NCI-H1417 (cell line): ENCODE measurements at places on chromosomes 12 and 14.

DNA sequence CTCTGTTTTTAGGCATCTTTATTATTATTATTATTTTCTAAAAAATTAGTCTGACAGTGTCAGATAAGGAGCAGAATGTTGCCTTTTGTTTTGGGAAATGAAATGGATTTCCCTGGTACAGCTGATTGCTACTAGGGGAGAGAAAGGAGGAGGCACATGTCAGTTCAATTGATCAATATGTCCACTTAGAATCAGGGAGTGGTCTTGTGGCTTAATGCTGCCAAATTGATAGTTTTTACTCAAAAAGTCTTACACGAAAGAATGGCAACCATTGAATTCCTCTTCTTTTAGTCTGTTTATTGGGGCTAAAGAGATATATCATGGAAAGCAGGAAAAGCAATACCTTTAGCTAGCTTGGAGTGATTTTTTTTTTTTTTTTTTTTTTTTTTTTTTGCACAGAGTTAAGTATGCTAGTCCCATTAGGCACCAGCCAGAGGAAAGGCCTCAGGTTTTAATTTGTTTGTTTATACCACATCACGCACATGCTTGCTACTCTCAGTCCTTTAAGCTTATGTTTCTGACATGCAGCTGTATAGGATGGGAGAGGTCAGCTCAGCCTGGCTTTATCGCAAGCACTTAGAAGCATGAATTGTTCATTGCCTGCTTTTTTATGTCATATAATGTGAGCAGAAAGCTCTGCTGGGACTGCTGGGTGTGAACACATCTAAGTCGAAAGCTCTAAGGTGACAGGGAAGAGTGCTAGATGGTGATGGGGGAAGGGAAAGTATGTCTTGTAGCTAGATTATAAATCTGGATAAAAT lies 1.4 kb downstream of the AKAP6 start:
- peak; percentile 82 for DNase-seq

DNA sequence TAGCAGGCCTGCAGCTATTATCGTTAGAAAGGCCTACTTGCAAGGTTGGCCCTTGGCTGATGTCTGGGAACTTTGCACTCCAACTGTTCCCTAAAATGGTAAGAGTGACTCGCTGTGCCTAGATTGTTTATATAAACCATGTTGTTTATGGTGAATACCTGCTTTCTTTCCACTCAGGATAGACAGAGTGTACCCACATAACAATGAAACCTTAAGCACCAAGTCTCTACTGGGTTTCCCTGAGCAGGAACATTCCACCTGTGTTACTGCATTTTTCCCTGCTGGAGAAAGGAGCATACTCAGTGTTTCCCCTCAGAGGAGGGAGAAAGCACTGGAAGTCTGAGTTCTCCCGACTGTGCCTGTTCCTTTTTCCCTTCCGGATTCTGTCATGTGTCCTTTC lies 32.8 kb downstream of the ERP29 start:
- no peak for DNase-seq

DNA sequence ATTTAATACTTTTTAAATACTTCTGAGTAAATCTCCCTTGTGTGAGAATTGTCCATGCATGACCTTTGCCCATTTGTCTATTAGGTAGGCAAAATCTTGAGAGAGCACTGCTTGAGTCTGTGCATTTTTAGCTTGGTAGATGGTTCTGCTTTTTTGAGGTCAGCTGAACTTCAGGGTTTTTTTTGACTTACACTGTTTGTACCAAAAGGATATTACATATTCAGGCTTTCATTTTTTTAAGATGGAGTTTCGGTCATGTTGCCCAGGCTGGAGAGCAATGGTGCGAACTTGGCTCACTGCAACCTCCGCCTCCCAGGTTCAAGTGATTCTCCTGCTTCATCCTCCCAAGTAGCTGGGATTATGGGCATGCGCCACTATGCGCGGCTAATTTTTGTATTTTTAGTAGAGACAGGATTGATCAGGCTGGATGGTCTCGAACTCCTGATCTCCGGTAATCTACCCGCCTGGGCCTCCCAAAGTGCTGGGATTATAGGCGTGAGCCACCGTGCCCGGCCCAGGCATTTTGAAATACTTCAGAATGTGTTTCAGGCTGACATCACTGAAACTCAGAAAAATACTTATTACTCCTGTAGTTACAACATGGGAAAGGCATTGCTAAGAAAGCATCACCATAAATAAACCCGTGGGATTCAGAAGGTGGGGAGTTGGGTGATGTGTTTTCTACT lies 11.1 kb downstream of the RASSF3 start:
- DNase-seq, result no peak

GRCh38 chr14:88975043-88975830 lies 150.8 kb downstream of the TTC8 start:
- DNase-seq, result no peak
